ENCODE measurements at places on chromosomes 11 and 22. TPM values are rescaled to one million over a fixed set of nuclear protein-coding genes. Genes with fewer than 3 reads are reported as not detected.

Gene PHETA2
- 10.7 TPM for polyA plus RNA-seq

GRCh38 chr11:134915212-134915611 is 503.2 kb upstream of the B3GAT1 start:
- DNase-seq: no peak

Gene WT1
- 4.6 TPM for polyA plus RNA-seq

Gene SMDT1
- polyA plus RNA-seq: 93.7 TPM

Gene SYCE3
- not detected for polyA plus RNA-seq

GRCh38 chr22:30332551-30332950 is 5.8 kb upstream of the TBC1D10A start:
- no peak for DNase-seq

Gene OR51B5
- polyA plus RNA-seq: 0.30 TPM

GRCh38 chr11:128053981-128054931 is 533.1 kb downstream of the ETS1 start:
- no peak for DNase-seq

Gene C11orf91
- not detected for polyA plus RNA-seq

DNA sequence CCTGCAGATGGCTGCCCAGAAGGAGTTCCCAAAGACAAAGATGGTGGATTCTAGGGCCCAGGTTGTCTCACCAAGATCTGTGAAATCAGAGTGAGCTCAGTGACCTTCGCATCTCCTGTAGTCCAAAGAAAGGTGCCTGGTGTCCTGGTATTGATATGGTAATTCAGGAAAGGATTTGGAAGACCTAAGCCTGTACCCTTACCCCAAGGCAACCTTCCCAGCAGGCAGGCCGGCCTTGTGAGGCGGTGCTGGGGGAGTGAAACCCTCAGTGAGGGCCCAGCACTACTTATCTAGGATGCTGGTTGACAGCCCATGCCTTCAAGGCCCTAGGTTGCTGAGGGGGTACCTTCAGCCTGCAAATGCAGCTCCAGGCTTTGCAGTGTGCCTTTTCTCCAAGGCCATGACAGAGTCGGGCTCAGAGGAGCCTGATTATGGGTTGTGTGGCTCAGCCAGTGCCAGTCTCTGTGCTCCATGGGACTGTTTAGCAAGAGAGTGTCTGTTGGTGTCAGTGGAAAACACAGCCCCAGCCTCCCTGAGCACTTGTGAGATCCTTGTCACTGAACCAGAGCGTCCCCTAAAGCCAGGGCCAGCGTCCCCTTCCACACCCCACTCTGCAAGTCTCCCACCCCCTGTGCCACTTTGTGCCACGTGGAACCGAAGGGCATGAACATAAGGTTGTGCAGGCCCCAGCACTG is 72.8 kb upstream of the MYOD1 start:
- DNase-seq: no peak

GRCh38 chr11:10925149-10925926 is 67.5 kb upstream of the ZBED5 start:
- DNase-seq: no peak

- DNase-seq: no peak
These were observed 72.8 kb upstream of the KCNQ1OT1 start for GRCh38 chr11:2772544-2773031.

GRCh38 chr11:1442163-1442562 is 44.4 kb downstream of the MOB2 start:
- no peak for DNase-seq

- DNase-seq: peak; percentile 15
These were observed 24.5 kb upstream of the RAG2 start for GRCh38 chr11:36622431-36623136.

Gene OR52I1
- 0.03 TPM for polyA plus RNA-seq

DNA sequence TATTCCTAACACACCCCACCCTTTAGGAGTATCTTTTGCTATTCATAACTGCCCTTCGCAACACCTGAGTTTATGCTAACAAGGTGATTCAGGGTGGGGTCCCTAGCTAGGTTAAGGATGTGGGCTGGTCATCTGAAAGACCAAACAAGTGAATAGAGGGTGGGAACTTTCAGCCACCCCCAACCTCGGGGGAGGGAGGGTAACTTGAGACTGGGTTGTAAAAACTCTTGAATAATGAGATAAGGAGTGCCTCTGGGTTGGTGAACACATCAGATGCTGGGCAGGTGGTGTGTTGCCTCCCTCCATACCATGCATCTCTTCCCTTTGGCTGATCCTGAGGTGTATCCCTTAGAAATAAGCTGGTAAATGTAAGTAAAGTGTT is 111.5 kb downstream of the SWAP70 start:
- peak; percentile 35 for DNase-seq

- DNase-seq: no peak
These were observed 43.5 kb upstream of the KCNJ11 start for GRCh38 chr11:17432002-17432401.

Gene F2
- 0.28 TPM for polyA plus RNA-seq

Gene CNIH2
- polyA plus RNA-seq: 8.0 TPM

- DNase-seq: no peak
These were observed 45.4 kb downstream of the IGF2 start for GRCh38 chr11:2093575-2094353.

DNA sequence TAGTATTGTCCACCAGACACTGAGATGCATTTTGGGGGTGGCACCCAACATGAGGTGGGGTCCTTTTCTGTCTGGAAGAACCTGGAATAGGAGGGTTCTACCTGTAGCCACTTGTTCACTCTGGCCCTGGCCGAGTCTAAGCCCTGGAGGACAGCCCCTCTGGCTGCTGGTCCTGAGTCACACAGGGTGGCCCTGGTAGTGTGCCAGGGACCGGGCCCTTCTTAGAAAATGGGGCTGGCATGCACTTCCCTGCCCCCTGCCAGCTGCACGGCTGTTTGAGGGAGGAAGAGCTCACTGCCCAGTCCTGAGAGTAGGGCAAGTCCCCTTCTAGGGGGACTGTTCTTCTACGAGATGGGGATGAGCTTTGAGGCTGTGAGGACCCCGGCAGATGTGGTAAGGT is 2.2 kb downstream of the PLCB3 start:
- DNase-seq: no peak

DNA sequence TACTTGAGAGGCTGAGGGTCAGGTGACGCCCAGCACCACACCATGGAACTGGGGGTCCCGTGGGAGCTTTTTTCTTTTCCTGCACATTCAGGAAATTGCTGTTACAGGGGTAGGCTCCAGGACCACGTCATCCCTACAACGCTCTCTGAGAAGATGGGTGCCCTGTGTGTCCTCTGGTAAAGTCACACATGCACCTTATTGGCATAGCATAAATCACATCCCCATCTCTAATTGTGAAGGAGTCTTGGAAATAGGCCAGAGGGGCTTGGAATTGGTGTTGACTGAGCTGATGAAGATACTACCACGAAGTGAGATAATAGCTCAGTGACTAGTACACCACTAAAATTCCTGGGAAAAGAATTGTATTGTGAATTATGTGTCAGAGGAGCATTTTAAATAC is 57.6 kb downstream of the TNRC6B start:
- DNase-seq: no peak

DNA sequence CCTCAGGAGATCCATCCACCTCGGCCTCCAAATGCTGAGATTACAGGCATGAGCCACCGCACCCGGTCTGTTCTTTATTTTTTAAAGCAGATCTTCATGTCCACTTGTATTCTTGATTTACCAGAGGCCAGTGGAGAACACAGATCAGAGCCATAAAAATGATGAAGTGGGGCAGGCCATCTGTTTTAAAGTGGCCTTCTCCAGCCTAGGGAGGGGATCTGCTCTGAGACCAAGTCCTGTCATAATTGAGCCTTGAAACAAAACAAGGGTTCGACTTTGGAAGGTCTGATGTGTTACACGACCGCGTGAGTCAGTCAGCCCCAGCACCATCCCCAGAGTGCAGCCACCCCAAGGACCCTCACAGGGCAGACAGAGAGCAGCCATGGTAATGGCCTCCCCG is 27.5 kb downstream of the ABCC8 start:
- DNase-seq: no peak

- no peak for DNase-seq
These were observed 5.1 kb downstream of the TMEM121B start for GRCh38 chr22:17115945-17116565.

DNA sequence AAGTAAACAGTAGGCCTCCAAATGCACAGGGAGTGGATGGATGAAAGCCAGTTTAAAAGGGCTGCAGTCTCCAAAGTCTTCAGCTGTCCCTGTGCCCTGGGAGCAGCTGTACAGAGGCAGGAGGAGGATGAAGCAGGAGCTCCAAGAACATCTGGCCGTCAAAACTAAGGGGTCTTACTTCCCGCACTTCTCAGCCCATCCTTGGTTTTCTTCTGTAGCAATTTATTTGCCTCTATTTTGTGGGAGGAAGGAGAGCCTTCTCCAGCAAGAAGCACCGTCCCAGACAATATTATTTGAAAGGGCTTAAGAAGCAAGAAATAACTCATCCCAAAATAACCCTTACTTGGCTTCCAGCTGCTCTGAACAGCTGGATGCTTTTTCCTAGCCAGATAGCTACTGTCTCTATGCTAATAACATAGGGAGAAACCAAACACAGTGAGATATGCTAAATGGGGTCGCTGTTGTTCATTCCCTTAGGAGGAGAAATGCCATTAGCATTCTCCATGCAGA is 133.2 kb downstream of the SPATA19 start:
- peak; percentile 19 for DNase-seq

Gene C11orf52
- polyA plus RNA-seq: 14.6 TPM

- no peak for DNase-seq
These were observed 32.6 kb downstream of the FBLN1 start for GRCh38 chr22:45535290-45535689.

- DNase-seq: no peak
These were observed 93.5 kb downstream of the CCDC81 start for GRCh38 chr11:86468169-86468568.

- DNase-seq: no peak
These were observed 597.2 kb upstream of the ANO3 start for GRCh38 chr11:25734591-25735211.

Gene C22orf15
- 0.43 TPM for polyA plus RNA-seq

Gene FAM181B
- 5.9 TPM for polyA plus RNA-seq

Gene SERPING1
- 48.9 TPM for polyA plus RNA-seq

Gene OR2AG1
- 0.07 TPM for polyA plus RNA-seq

DNA sequence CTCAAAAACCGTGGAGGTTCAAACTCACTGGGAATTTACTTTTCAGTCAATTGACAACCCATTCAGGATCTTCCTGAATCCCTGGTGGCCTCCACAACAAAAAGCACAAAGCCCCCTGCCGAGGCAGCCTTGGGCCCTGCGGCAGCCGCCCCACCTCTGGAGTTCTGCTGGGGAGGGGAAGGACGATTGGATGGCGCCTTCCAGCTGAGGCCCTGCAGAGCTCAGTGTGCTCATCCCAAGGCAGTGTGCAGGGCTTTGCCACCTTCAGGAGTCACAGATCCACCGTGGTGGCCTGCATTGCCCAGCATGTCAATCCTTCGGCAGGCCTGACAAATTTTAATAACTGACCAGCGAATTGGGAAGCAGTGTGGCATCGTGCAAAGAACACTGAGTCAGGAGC is 7.4 kb downstream of the ZFTA start:
- DNase-seq: no peak

DNA sequence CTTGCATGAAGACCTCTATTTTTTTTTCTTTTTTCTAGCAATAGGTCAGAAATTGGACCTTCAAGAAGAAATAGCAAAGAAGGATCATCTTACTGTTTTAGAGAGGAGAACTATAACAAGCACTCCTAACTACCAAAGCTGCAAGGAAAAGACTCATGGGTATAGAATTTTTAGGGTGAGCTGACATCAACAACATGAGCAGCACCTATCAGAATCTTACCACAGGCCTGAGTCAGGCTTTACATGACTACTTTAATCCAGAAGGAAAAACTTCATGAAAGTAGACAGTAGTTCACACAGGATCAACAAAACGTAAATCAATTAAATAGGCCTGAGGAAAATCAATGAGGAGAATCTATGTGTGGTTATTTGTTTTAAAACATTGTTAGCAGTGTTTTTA is 130.5 kb downstream of the FAM76B start:
- DNase-seq: no peak

GRCh38 chr22:38540701-38541100 is 29.3 kb downstream of the DMC1 start:
- DNase-seq: peak; percentile 11

- DNase-seq: no peak
These were observed 16.4 kb downstream of the NRIP3 start for GRCh38 chr11:8987446-8987845.

DNA sequence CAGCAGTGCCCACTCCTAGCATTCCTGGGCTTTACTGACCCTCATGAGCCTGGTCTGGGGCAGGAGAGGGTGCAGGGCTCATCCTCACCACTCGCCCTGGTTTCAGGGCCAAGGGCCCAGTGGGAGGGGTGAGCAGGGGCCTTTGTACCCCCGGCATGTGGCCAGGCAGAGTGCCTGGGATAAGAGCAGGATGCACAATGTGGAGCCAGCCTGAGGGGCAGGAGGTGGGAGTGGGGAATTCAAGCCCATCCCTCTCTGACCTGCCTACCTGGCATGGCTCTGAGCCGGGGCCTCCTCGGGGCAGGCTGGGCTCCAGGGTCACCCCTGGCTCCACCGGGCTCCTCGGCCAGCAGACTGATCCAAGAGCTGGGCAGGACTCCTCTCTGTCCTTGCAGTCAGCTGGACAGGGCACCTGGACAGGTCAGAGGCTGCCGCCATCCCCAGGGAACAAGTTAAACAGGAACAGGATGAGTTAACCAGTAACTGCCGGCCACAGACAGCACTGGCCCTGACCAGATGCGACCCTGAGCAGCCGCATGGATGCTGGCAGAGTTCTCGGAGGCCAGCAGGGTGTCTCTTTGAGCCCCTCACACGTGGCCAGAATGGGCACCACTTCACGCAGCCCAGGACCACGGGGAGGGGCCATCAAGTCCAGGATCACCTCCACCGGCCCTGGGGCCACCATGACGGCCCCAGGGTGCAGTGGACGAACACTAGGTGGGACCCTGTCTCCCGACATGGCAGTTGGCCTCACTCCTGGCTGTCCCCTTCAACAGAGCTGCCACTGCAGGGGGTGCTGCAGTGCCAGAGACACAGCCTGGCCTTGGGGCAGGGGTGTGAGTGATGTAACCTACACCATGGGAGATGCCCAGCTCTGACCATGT is 5.0 kb downstream of the SIGIRR start:
- DNase-seq: no peak

Gene CHST1
- 3.0 TPM for polyA plus RNA-seq

- no peak for DNase-seq
These were observed at the start of gene C11orf68 for GRCh38 chr11:65918211-65919140. TSS of gene C11orf68 (minus strand) at chr11:65919062. CDS start at chr11:65919031, 31 bp downstream.

DNA sequence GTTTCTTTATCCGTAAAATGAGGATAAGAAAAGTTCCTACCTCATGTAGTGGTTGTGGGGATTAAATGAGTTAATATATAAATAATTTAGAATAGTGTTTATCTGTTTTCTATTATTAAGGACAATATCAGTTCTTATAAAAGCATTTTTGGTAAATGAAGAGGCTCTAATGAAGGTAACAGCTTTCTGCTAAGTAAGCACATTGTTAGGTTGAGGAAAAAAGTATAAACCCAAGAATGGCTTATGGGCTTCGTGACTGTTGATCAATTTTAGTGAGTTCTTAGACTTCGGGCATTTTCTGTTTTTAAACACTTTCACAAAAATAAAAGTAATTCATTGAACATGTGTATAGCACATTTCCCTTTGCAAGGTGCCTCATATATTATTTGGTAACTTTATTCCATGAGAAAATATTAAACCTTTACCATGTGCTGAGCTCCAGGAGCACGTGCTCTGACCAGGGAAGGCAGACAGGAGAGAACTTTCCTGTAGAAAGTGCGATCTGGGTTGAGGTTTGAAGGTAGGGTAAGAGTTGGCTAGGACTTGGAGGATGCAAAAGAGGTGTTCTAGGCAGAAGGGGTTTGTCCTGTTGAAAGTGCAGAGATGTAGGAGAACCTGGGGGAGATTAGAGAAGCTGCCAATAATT is 11.3 kb upstream of the OR9Q2 start:
- DNase-seq: no peak

Gene TBX10
- 4.9 TPM for polyA plus RNA-seq

Gene GLB1L2
- 6.7 TPM for polyA plus RNA-seq

Measured in large intestine (tissue), 12 donors.